H9 (cell line): ENCODE measurements at places on chromosomes 2 and 18.

GRCh38 chr2:237154884-237155851 is 69.5 kb downstream of the COPS8 start:
- DNase-seq = no peak

DNA sequence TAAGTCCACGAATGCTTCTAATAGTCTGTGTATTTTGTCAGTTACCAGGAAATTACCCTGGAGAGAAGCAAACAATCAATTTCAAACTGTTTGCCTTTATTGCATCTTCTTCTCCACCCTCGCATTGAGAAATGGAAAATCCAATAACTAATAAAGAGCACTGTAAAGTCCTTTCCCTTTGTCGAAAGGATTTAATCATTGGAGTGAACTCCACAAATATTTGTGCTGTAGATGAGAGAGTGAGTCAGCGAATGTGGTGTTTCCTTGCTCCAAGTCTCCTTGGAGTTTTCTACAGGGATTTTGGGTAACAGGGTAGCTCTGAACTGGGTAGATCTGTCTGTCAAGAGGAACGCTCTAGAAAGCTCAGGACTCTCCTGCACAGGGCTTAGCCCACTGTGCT is 240.2 kb downstream of the KCNS3 start:
- DNase-seq = no peak

DNA sequence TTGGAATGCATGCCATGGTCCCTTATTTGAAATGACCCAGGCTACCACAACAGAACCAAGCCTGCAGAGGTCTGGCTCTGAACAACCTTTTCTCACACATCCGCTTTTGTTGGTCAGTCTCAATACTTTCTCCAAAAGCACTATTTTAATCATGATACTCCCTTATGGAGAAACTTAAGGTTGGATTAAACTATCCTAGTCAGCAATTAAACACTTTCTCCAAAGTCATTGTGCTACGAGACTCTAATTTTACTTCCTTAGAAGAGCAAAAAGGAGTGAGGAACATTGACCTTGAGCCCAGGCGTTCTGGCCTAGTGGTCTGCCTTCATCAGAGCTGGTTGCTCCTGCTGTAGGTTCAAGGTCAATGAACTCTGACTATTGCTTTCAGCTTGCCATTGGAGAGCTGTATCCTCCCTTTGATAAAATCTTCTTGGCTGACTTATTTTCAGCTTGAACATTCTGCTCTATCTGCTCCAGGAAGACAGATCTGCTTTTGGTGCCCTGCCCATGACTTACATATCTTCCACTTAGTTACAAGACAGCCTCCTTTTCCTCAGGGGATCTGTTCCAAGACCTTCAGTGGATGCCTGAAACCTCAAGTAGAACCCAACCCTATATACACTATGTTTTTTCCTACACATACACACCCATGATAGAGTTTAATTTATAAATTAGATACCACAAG is 91.2 kb downstream of the NCKAP5 start:
- no peak for DNase-seq

DNA sequence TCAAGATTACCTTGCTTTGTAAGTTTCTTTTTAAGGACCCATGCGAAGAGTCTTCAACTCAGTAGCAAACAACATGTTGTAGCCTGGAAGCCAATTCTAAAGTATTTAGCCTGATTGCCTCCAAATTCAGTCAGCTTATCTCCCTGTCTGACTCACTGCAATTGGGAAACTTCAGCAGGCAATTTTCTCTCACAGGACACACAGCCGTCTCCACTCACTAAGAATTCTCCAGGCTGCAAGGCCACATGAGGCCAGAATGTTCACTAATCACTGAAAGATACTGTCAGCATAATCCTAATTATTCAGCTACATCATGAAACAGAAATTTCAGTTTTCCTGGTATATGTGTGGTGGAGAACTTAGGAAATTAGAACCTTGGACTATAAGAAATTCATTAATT is 78.1 kb upstream of the PDE1A start:
- no peak for DNase-seq

GRCh38 chr2:191899410-191899809 is 52.5 kb upstream of the CAVIN2 start:
- DNase-seq = no peak

DNA sequence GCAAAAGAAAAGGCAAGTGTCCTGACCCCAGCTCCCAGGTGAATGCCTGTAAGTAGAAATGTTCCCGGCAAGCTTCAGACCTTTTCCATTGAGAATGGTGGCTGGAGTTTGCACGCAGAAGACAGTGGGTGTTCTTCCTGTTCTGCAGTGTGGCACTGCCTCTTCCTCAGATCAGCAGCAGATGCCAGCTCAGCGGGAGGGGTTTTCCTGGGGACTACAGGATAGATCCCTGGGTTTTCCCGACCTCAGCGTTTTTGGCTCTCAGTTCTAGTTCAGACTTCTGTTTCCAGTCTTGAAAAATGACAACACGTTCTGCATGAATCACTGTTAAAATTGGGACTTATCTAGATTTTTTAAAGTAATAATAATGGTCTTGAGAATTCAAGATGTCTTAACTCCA is 39.2 kb downstream of the GRHL1 start:
- DNase-seq = no peak

GRCh38 chr2:194301946-194302345 is 1355.1 kb upstream of the SLC39A10 start:
- DNase-seq = no peak

DNA sequence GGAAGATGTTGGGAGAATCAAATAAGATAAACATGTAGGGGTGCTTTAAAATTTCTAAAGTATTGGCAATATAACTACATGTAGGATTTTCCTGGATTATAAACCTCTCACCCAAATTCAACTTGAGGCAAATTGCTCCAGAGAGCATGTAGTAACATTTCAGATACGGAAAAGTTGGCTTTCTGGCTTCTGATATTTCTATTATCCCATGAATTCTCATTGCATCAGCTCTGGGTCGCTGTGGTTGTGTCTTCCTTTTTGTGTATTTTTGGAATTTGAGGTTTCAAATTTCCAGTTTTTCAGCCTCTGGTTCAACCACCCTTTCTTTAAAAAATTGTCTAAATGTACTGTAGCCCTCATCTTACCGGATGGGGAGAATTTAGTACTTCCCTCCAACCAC is 32.3 kb downstream of the TGIF1 start:
- no peak for DNase-seq

GRCh38 chr2:28419443-28420270 is 27.0 kb downstream of the FOSL2 start:
- DNase-seq = no peak

DNA sequence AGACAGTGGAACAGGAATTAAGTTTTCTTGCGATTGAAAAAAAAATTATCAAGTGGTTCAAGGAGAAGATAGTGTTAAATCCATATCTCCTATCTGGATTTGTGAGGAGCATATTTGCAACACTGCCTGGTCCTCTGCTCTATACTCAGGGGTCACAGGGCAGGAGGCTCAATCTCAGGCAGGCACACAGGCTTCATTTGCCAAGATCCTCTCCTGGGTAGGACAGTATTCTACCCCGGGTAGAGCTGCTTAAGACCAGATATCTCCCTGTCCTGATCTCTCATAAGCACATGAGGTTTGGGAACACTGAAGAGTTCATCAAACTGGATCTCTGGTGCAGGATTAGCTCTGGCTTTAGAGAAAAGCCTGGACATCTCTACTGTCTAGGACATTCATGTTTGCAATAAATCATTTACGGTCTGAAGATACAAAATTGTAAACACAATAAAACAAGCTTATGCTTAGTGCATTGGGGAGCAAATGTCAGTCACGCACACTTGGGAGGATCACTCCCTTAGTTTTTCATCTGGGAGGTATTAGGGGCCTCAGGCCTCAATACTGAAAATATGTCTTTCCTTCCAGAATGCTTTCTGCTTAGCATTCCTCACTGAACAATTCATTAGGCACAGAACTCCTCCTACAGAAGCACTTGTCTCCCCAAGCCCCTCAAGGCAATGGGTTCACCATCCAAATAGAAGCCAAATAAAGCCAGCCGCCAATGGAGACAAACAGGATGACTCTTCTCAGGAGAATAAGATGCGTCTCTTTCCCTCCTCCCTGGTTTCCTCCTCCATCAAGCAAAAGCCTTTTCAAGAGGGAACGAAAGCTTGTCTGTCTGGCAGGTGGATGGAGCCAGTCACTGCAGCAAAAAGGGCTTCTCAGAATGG is 34.1 kb upstream of the LCLAT1 start:
- no peak for DNase-seq

GRCh38 chr2:32172870-32173269 is 7.2 kb downstream of the SLC30A6 start:
- DNase-seq = no peak
